Myocyte (in vitro differentiated cells): ENCODE measurements at places on chromosomes 3 and 15.

- no peak for DNase-seq
Observed at GRCh38 chr3:152113413-152113812, 155.3 kb upstream of the MBNL1 start.

- no peak for DNase-seq
Observed at GRCh38 chr3:169676925-169677537, 13.5 kb upstream of the MECOM start.

GRCh38 chr15:35173444-35174118, 88.5 kb upstream of the NANOGP8 start:
- DNase-seq, result peak; percentile 12

DNA sequence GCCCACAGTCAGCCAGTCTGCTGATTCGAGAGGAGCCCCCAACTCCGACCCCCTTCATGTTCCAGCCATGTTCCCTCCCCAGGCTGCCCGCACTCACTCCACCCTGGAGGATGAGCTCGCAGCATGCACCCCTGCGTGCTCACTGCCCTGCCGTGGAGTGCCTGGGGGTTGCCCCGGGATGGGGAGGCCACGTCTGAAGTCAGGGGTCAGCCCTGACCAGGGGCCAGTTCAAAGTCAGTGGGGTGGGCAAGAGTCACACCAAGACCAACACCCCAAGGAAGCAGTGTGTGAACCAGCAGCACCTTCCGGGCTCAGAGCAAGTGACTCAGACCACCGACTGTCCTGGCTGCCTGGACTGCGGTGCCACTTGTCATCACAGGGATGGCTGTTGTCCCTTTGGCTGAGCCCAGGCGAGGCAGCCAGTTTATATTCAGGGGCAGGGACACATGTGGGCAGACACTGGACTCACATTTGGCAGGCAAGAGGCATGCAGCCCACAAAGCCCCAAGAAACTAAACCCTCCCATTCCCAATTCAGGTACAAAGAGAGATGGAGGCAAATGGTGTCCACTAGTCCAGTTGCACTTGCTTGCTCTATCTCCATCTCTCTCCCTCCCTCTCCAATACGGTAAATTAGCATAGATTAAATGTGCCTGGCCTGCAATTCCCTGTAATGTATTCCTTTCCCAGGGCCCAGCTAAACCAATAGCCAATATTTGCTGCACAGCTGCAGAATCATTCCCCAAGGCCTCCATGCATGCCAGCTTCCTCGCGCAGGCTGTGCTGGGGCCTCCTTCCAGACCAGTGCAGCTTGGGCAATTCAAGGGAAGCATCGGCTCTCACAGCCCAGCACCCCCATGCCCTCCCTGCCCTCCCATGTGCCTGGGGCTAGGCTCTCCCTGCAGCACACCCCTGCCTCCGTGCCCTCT, 135.7 kb upstream of the IQSEC1 start:
- DNase-seq, result peak; percentile 22

DNA sequence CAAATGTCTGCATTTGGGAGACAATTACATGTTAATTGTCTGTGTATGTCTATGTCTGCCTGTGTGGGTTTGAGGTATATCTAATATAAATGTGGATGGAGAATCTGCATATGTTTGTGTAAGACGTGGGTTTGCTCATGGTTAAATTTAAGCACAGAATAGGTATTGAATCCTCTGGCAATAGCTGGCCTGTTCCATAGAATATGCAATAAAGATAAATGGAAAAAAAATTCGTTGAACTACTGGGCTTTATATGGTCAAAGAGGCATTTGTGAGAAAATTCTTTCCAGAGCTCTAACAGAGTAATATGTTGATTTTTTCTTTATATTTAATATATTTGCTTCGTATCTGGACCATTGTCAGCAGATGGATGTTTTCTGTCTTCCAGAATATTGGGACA, 1.4 kb downstream of the VPS8 start:
- no peak for DNase-seq
